ENCODE measurements at places on chromosomes 12 and 14.

- no peak for DNase-seq
These were observed 17.1 kb downstream of the AMDHD1 start for GRCh38 chr12:95960241-95960640.

DNA sequence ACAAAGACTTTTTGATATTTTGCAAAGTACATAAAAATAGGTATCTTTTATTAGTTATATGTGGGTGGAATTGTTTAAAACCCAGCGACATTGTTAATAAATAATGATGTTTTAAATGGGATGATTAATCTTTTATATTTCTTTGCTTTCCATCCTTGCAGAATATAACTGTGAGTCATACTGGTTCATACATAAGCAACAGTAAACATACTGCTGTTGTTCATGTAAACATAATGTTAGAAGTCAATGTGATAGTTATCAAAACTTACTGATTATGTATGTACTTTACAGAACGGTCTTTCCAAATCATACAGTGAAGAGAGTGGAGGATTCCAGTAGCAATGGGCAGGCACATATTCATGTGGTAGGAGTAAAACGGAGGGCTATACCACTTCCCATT lies 119.8 kb downstream of the ARID2 start:
- no peak for DNase-seq

DNA sequence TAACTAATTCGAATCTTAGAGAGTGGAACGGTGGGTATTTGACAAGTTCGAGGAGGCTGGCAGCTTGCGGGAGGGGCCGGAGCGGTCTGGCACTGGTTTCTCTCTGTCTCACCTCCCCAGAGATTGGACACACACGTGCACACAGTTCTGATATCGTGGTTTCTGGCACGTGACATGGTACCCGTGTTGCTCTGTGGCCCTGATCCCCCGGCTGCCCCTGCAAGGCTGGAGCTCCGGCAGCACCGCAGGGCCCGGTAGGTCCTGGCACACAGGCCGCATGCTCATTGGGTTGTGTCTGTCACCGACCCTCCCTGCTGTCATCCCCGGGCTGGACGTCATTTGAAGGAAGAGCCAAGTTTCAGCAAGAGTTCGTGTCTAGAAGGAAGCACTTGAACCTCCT lies 82.7 kb downstream of the PPP2R5C start:
- no peak for DNase-seq

- no peak for DNase-seq
These were observed 22.2 kb upstream of the NAV3 start for GRCh38 chr12:77808534-77808933.

DNA sequence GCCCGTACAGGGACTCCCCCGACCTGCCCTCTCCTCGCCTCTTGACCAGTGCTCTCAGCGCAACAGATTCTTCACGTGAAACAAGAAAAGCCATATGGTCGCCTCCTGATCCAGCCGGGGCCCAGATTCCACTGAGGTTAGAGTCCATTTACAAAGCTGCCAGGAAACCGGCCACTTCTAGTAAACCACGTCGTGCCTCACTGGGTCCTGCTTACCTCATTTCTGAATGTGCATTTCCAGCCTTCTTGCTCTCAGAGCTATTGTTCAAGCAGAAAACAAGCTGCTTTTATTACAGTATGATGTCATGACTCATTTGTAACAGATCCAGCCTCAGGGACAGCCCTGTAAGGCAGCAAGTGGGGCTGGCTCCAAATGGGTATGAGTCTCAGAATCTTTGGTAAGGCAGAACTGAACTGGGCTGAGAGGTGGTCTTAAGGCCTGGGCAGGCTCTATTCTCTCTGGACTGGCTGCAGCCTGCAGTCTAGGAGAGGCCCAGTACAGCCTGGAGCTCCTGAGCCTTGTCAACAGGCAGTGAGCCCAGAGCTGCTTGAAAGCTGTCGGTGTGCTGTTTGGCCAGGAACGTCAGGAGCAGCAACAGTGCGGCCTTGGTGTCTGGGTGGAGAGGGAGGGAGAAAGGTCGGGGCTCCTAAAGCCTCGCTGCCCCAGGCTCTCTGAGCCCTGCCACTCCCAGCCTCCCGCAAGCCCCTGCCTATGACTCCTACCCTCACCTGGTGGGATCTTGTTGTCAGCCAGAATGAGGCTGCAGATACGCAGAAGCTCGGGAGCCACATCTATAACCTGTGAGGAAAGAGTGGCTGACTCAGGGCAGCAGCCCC lies 8.3 kb downstream of the REC8 start:
- no peak for DNase-seq

DNA sequence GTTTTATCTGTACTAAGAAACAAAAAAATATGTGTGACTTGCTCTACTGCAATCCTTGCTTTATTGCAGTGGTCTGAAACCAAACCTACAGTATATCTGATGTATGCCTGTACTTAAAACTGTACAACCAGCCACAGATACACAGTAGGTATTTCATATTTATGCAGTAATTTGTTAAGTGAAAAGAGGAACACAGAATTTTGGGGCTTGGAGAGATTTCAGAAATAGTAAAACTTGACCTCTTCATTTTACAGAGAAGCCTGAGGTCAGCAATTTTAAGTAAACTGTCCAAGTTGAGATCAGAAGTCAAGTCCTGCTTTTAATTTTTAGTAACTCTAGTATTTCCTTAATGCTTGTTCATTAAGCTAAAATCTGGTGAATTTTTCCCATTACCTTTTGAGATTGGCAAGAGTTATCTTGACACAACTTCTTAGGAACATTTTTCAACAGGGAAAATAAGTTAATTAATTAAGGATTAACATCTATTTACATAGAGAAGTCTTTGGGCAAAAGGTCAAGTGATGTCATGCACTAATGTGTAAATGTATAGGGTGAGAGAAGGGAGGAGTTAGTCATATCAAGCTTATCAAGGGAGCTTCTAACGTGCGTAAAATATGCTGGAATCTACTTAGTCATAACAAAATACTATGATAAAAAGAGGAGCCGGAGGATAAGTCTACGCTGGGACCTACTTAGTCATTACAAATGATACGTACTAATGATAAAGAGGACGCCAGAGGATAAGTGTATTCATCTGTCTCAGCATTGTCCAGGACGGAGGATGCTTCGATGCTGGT lies 66.0 kb upstream of the GTF2A1 start:
- no peak for DNase-seq

All from hepatic stellate cell (primary cell).